ENCODE measurements at places on chromosomes 11 and 22.

DNA sequence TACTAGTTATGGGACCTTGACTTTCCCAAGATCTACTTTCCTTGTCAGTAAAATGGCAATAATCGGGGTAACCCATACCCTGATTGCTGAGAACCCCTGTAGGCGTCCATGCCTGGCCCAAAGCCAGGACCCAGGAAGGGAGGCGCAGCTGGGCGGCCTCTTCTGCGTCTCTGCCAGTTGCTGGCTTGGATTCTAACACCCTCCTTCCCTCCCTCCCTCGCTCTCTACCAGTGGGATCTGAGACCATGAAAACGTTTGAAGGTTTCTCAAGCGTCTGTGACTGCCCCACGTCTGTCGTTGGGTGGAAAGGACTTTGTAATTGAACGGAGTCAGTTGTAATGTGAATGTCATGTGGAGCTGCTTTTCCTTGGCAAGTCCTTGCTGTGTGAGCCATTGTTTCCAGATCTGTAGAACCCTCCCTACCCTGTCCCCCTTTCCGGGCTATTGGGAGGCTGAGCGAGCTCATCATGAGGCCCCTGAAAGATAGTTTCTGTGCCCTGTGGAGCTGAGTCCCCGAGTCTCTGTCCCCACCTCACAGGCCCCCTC lies 47.8 kb downstream of the PARVB start:
- DNase-seq, result no peak

DNA sequence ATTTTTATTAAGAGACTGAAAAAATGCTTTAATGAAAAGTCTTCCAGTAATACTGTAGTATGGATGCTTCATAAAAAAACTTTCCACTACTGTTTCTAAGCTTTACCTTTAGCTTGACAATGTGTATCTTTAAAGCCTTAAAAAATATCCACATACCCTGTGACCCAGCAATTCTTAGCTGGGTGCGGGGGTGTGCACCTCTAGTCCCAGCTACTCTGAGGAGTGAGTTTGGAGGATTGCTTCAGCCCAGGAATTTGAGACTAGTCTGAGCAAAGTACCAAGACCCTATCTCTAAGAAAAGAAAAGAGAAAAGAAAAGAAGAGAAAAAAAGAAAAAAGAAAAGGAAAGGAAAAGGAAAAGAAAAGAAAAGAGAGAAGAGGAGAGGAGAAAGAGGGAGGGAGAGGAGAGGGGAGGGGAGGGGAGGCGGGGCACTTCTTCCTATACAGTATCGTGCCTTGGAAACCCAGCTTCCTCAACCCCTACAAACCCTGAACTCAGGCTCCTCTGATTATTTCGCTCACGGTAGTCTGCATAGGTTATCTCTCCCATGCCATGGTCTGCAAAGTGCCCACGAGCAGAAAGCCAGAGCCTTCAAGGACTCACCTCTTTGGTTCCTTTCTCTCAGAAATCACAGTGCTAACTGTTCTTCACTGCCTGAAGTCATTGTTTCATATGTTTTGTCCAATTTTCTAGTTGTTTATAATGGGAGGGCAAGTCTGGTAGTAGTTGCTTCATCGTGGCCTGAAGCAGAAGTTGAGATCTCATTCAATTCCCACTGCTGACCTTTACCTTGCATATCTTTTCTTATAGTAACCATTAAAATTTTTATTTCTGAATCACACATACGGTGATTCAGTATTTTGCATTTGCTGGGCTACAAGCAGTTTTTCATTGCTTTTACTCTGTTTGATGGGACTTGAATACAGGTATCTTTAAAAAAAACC lies 82.2 kb downstream of the FAM83F start:
- DNase-seq, result peak; percentile 31

DNA sequence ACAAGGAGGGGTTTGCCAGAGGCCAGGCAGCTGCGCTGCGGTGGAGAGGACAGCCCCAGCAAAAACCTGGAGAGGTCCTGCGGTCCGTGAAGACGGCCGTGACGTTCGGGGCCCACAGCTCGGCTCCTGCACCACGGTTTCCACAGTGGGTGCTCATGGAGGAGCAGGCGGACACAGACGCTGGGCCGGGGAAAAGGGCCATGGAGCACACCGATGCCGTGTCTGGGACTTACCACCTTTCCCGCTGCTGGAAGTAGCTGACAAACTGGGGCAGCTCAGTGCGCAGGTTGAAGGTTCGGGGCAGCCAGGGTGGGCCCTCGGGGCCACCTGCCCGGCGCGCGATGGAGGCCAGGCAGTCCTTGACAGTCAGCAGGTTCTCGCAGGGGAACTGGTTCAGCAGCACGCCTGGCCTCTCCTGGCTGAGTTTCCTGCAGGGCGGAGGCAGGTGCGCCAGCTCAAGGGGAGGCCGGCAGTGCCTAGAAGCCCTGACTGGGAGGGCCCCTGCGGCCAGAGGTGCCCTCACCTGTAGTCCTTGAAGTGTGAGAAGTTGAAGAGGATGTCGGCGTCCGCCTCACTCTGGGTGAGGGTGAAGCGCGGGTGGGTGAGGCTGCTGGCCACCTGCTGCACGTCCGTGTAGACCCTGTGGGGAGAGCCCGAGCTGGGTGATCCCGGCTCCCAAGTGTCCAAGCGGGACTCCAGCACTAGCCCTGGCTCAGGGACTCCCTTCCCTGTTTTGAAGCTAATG lies 12.8 kb downstream of the TTLL12 start:
- no peak for DNase-seq

DNA sequence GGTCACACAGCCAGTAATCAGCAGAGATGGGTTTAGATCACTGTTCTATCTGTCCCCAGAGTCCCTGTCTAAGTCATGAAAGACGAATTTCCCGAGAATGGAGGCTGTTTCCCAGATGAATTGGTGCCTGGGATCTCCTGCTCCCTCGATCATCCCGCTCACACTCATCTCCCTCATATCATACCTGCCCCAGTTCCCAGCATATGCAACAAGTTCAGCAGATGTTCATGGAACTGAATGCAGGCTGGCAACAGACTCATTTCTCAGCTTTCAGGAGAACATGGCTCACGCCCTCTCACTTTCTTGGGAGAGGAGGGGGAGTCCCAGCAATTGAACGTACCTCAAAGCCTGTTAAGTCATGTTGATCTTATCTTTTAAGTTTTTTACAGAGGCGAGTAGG lies 22.1 kb downstream of the CD6 start:
- DNase-seq, result no peak

- DNase-seq, result peak; percentile 79
These were observed 2.3 kb upstream of the ANKRD13D start for GRCh38 chr11:67286621-67287333.

DNA sequence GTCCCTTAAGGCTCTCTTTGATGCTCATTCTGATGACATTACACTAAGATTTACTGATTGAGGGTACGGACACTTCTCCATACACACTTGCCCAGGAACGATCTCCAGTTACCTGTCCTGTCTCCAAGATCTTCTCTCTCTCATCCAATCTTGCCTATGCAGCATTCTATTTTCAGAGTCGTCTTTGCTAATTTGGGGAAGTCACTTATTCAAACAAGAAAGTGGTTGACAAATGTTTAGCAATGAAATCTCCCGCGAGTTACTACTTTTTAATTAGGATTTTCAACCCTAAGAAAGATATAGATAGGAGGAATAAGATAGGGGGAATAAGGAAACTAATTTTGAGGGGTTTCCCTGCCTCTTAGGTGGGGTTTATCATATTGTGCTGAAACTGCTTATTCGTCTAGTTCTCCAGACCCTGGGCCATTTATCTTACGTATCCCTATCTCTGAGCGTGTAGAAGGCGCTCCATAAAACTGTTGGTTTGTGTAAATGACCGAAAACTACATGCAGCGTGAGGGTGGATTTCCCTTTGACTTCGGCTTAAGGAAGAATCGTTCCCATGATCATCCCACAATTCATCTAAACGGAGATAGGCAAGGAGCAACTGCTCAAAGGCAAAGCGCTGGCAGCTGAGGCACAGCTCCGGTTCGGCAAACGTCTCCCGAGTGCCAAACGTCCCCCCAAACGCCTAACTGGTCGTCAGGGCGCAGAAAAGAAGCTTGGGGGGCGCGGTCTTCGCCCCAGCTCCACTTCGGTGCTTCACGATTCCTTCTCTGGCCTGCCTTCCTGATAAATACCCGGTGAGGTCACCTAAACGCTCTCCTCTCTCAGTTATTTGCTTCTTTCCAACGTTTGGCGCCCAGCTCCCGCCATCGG lies 804 bp downstream of the APIP start:
- DNase-seq, result peak; percentile 45

DNA sequence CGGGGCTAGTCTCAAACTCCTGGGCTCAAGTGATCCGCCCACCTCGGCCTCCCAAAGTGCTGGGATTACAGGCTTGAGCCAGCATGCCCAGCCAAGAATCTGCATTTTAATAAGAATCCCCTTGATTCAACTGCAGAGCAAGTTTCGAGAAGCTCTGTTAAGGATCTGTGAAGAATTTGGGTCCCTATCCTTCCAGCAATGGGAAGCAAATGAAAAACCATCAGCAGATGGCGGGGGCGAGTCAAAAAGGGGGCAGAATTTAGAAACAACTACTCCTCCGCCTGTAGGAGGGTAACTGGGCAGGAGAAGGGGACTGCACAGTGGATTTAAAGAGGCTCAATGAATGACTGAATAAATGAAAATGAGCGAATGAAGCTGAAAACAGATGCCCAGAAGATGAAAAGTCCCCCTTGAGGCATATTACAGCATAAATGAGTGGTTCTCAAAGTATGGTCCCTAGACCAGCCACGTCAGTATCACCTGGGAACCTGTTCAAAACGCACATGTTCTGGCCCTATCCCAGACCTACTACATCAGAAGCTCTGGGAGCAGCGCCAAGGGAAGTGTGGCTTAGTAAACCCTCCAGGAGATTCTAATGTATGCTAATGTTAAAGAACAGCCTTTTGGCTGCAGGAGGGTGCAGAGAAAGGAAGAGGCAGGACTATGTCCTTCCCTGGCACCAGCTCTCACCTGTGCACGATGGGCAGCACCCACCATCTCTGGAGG lies 15.0 kb downstream of the VWCE start:
- DNase-seq, result no peak

DNA sequence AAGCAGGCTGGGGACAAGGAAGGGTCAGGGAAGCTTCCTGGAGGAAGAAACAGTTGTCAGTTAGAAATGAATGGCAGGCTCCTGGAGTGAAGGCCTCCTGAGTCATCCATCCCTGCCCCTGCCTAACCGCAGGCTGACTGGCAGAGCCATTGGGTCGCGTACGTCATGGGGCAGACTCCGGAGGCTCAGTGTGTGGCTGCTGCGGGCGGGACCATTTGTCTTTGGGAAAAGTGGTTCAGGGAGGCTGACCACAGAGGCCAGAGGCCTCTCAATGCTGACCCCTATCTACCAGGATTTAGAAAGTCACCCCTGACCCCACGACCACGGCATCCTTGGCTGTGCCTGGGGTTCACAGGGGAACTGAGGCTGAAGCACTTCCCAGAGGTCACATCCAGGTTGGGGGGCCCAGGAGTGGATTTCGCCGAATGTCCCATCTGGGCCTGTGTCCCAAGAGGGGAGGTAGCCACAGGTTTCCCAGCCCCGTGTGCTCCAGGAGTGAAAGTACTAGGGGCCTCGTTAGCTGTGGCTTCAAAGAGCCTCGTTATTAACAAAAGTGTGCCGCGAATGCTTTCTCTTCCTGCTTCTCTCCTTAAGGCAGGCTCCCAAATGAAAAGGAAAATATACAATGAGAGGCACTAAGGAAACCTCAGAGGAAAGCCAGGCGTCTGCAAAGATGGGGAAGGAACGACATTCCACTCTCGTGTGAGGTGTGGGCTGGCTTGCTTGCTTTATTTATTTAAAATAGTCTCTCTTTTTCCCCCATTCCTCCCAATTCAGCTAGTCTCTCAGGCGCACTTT lies 58.9 kb downstream of the FLRT1 start:
- DNase-seq, result peak; percentile 72

Measured in inflammatory macrophage treated with lipopolysaccharide for 4 hours (primary cell).